ENCODE measurements at places on chromosomes 11 and 22. TPM values are rescaled to one million over a fixed set of nuclear protein-coding genes. Genes with fewer than 3 reads are reported as not detected.

DNA sequence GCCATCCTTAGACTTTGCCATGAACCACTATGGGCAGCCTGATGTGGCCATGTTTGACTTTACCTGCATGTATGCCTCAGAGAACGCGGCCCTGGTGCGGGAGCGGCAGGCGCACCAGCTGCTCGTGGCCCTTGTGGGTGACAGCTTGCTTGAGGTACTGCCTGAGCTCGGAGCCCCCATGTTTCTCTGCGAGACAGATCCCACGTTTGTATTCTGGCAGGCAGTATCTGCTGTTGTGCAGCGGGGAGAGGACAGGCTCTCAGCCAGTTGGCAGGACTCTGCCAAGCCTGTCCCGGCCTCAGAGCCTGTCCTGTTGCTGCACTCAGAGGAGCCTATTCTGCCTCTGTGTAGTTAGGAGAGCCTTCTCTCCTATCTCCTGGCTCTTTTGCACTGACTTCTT is 109.9 kb downstream of the MICAL2 start:
- no peak for DNase-seq
- no peaks in the 10 kb centered on the region for H3K36me3 ChIP-seq
- H3K27ac ChIP-seq: no peak overlapping the region
- no peaks in the 10 kb centered on the region for H3K27me3 ChIP-seq
- H3K4me3 ChIP-seq: no peak overlapping the region

DNA sequence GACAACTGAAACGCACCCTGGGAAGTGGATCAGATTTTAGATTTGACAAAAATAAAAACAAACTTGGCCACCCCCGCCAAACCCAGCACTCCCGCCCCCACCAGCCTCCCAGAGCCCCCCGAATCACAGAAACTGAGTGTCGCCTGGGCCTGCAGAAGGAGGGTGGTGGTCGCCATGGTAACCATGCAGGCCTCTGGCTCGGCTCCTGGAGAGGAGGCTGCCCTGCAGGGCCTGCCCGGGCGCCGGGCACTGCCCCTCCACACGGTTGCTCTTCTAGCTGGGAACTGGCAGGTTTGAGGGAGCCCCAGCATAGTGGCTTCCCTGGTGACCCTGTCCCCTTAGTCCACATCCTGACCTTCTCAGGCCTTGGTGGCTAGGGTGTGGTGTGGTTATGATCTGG is 19.3 kb downstream of the CACNA1I start:
- no peak for DNase-seq
- H3K27ac ChIP-seq: peak overlapping the region; percentile 37
- peaks cover 8% of the 10 kb centered on the region for H3K4me1 ChIP-seq
- H3K4me3 ChIP-seq: no peak overlapping the region
- H3K27me3 ChIP-seq: peaks cover 16% of the 10 kb centered on the region

GRCh38 chr11:130671801-130672700 is 223.6 kb downstream of the ADAMTS15 start:
- H3K36me3 ChIP-seq: no peaks in the 10 kb centered on the region
- no peak overlapping the region for H3K27ac ChIP-seq
- peaks cover under 1% of the 10 kb centered on the region for H3K4me1 ChIP-seq
- no peak for DNase-seq
- H3K27me3 ChIP-seq: peaks cover 2% of the 10 kb centered on the region

GRCh38 chr11:47378010-47378835 is at the start of gene SPI1:
TSS of gene SPI1 (minus strand) at chr11:47378547. CDS start at chr11:47378353, 194 bp downstream.
- no peaks in the 10 kb centered on the region for H3K4me1 ChIP-seq
- H3K4me3 ChIP-seq: no peak within 1 kb of the TSS
- H3K36me3 ChIP-seq: no peaks in the 10 kb centered on the region
- H3K27ac ChIP-seq: no peak within 1 kb of the TSS
- peaks cover 4% of the 10 kb centered on the region for H3K27me3 ChIP-seq
- DNase-seq: no peak

Gene C11orf42
- total RNA-seq: not detected

Gene PRR33
- not detected for total RNA-seq
